Bronchial epithelial cell (primary cell): ENCODE measurements at places on chromosomes 1 and 21. TPM values are rescaled to one million over a fixed set of nuclear protein-coding genes. Genes with fewer than 3 reads are reported as not detected.

- DNase-seq = no peak
These were observed 40.6 kb downstream of the LRRC3 start for GRCh38 chr21:44495611-44496563.

Gene OR10K1
- not detected in 2 replicates for total RNA-seq

GRCh38 chr1:171793636-171794035 lies 12.2 kb downstream of the METTL13 start:
- DNase-seq = peak; percentile 7

Gene NR5A2
- not detected in 2 replicates for total RNA-seq

- DNase-seq = no peak
These were observed 76.2 kb upstream of the ANGPTL1 start for GRCh38 chr1:178946855-178947676.

GRCh38 chr1:156625436-156626078 lies 6.3 kb downstream of the HAPLN2 start:
- peak; percentile 21 for DNase-seq

GRCh38 chr1:64417803-64418202 lies 52.1 kb upstream of the CACHD1 start:
- DNase-seq = no peak

- DNase-seq = no peak
These were observed 36.0 kb downstream of the GPR3 start for GRCh38 chr1:27428316-27429028.

DNA sequence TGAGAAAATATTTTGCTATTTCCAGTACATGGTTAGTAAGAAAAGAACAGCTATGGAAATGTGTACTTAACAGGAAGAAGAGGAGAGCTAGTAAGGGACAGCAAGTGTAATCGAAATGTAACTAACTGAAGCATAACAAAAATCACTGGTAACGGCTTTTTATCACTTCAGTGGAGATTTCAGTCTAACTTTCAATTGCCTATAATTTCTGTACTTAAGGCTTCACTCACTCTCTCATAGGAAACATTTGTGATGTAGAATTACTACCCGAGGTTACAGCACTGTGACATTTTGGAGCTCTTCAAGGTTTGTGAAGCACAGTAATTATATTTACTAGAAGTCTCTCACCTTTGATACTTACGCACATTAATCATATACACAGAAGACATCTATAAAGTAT lies 1119.1 kb downstream of the AMY1C start:
- no peak for DNase-seq

DNA sequence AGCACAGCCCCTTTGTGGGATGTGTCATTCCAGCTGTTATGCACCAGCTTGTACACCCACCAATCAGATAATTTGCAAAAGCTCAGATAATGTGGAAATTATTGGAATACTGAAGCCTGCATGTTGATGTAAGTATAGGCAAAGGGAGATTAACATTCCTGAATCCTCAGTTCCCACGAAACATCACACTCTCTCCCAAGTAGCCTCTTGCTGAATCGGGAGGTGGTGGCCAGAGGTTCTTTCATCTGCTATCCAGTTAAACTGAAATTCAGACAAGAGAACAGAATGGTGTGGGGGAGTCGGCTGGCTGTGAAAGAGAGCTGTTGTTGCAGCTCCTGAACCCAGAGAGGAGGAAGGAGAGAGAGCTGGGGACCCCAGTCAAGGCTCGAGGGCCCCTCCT lies 170.9 kb downstream of the ZBTB18 start:
- DNase-seq = no peak

DNA sequence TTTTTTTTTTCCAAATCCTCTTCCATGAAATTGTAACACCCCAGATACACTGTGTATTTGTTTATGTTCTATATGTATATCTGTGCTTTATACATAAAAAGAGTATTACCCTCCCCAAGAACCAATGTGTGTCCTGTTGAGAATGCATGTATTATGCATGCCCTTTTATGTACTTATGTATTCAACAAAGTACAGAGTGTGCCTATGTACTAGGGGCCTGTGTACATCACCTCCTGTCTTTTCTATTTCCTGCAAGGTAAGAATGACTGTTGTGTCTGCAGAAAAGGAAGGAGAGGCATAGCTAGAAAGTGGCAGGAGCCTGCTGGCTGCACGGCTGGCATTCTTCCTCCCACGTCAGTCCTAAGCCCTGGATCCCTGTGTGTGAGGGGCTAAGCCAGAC lies 7.0 kb downstream of the TMEM61 start:
- DNase-seq = no peak

DNA sequence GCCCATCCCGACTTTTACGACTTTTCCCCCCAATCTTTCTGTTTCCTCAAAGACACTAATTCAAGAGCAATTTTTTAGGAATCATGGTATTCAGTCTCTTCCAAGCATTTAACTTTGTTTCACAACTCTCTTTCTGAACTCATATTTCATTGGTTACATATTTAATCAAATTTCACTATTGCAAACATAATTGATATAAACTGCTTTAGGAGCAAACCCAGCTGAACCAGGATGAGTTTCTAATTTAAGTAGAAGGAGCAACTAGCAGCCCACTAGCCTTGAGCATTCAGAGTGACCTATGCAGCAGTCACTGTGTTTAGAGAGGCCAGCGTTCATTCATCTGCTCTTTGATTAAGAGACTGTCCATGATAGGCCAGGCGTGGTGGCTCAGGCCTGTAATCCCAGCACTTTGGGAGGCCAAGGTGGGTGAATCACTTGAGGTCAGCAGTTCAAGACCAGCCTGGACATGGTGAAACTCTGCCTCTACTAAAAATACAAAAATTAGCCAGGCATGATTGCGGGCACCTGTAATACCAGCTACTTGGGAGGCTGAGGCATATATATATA lies 1.8 kb downstream of the CELA2B start:
- DNase-seq = no peak

Gene KCNE2
- not detected in 2 replicates for total RNA-seq

DNA sequence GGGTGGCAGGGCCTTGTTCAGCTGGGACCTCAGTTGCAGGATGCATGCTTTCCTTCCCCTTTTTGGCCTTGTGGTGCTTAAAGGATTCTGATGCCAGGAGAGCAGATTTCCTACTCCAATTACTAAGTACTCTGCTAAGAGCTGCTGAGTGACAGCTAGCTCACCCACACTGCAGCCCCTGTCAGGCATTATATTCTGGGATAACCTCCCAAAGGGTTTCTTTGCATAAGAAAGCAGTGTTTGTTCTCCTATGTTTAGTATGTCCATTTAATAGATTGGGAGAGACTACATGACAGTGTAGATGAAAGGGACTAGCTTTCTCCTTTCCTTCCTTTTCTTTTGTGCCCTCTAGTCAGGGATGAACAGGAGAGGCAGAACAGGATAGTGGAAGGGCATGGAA lies 100.7 kb downstream of the FAM78B start:
- DNase-seq = no peak

GRCh38 chr1:58895559-58896145 lies 111.8 kb upstream of the JUN start:
- no peak for DNase-seq

Gene XKR8
- 2.4 and 3.2 TPM in 2 replicates for total RNA-seq

Gene DNALI1
- total RNA-seq = under 0.01 and 0.26 TPM in 2 replicates

DNA sequence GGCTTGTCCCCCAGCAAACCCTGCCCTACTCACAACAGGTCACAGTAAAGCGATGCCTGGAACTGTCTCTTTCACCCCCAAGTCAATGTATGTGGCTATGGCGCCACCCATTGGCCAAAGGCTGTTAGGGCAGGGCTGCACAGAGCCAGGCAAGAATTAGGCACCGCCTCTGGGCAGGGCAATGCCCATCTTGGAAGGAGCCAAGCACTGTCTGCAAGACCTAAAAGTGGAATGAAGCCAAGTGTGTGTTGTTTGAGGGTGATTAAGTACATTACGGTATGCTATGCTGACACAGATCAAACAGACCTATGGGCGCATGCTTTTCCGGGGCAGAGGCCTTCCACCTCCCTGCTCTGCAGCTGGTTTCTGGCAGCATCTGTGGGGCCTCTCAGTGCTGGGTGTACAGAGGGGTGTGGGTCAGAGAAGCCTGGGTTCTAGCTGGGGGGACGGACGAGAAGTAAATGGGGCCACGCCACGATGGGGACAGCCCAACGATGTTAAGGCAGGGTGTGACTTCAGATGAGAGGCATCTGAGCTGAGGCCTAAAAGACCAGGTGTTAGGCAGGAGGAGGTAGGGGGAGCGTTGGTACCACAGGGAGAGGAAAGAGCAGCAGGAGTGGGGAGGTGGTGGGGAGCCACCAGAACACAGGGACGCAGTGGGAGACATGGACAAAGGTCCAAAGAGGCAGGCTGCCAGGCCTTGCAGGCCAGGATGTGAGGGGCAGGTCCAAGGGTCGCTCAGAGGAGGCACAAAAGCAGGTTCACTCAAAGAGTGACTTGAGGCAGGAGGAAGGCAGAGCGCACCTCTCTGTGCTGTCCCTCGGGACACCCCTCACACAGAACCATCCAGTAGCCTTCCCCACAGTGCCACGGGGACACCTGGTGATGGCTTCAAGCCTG lies 49.8 kb downstream of the ACOT7 start:
- DNase-seq = peak; percentile 99

- no peak for DNase-seq
These were observed 50.6 kb downstream of the CHML start for GRCh38 chr1:241589521-241589920.

- no peak for DNase-seq
These were observed 45.6 kb downstream of the XCL2 start for GRCh38 chr1:168498159-168498631.

- no peak for DNase-seq
These were observed 38.6 kb upstream of the ABCD3 start for GRCh38 chr1:94379615-94380014.

DNA sequence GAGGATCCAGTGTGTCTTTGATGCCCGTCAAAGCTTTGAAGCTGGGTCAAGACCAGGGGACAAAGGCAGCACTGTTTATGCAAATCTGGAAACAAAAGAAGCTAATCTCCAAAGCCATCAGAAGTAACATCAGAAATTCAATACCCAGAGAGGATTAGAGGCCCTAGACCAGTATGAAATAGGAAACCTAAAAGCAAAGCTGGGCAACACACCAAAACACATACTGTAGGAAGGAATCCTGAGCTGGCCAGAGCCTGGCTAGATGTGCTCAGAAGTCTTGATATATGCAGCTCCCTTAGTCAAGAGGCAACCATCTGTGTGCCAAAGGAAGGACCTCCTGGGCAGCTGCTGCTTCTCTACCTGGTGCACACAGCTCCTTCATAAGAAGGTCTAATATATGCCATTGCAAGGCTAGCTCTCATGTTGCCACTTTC lies 12.3 kb downstream of the COLGALT2 start:
- DNase-seq = no peak

- DNase-seq = no peak
These were observed 28.7 kb downstream of the RIMS3 start for GRCh38 chr1:40636777-40637176.

GRCh38 chr1:98947071-98947470 lies 57.6 kb downstream of the PLPPR5 start:
- DNase-seq = no peak

GRCh38 chr1:25098717-25099116 lies 133.6 kb downstream of the SYF2 start:
- no peak for DNase-seq
